ENCODE measurements at places on chromosomes 13 and 19.

DNA sequence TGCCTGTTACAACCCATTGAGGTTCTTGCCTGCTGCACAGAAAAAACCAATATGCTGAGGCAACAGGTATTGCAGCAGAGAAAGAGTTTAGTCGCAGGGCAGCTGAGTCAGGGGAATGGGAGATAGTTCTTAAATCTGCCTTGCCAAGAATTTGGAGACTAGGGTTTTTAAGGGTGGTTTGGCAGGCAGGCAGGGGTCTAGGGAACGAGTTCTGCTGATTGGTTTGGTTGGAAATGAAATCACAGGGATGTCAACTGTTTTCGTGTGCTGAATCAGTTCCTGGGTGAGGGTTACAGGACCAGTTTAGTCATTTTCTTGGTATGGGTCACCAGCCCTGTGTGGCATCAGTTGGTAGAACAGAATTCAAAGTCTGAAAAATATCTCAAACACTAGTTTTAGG is 36.6 kb downstream of the PDS5B start:
- no peak for DNase-seq

DNA sequence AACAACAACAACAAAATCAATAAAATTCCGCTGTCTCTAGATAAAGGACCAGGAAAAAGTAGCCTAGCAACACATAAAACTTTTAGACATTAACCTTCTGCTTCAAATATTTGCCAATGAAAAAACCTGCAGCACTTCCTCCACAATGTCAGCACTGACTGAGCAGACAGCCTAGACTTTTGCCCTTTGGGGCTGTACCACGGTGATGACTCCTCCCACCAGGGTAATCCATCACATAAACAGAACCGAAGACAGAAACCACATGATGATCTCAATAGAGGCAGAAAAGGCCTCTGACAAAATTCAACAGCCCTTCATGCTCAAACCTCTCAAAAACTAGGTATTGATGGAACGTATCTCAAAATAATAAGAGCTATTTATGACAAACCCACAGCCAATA is 30.2 kb upstream of the TRPC4 start:
- DNase-seq: no peak

DNA sequence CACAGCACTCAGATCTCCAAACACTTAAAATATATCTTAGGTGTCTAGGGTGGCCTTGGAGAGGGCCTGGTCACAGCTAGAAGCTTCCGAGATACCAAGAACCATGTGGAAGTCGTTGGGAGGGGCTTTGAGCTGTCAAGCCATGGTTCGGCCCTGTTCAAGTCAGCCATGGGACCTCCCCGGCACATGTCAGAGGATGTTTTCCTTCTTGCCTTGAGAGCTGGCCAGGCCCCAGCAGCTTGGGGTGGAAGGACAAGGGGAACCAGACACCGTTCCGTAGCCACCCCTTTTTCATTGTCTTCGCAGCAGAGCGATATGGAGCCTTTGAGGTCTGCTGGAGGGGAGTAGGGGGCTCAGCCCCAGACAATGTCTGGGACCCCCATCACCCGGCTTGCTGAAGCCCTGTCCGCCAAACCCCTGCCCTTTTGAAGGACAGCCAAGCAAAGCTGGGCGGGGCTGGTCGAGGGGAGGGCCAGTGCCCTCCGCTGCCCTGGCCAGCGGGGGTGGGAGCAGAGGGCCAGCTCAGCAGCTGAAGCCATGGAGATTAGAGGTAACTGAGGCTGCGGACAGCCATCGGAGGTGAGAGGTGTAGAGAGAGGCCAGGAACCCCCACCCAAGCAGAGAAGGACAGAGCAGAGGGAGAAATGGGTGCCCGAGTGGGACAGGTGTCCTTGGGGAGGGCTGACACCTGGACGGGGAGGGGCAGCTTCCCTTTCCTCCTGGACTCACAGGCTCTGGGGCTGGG is 435 bp downstream of the KLK11 start:
- DNase-seq: no peak

- DNase-seq: no peak
Observed at GRCh38 chr13:40589285-40590109, 76.9 kb downstream of the FOXO1 start.

GRCh38 chr13:46682707-46683106 is 114.3 kb downstream of the ESD start:
- no peak for DNase-seq

GRCh38 chr13:99496184-99497142 is 4.8 kb upstream of the TM9SF2 start:
- DNase-seq: peak; percentile 85

- DNase-seq: no peak
Observed at GRCh38 chr13:79389026-79389425, 17.0 kb downstream of the RBM26 start.

GRCh38 chr13:73018336-73018735 is 40.5 kb upstream of the KLF5 start:
- DNase-seq: no peak

- DNase-seq: no peak
Observed at GRCh38 chr19:32406161-32407003, 812 bp downstream of the DPY19L3 start.
